Activated naive CD4-positive, alpha-beta T cell treated with anti-CD3 and anti-CD28 coated beads, Interleukin-2, amount 10 ng/mL, durations not matched to agents 7 days and 5 days (primary cell): ENCODE measurements at places on chromosomes 3 and 15.

- DNase-seq = no peak
- no peaks in the 10 kb centered on the region for H3K4me1 ChIP-seq
- no peak overlapping the region for H3K4me3 ChIP-seq
- H3K27ac ChIP-seq = no peak overlapping the region
- no peaks in the 10 kb centered on the region for H3K36me3 ChIP-seq
- peaks cover 6% of the 10 kb centered on the region for H3K27me3 ChIP-seq
Observed at GRCh38 chr3:131728898-131729642, 226.3 kb upstream of the MRPL3 start.

DNA sequence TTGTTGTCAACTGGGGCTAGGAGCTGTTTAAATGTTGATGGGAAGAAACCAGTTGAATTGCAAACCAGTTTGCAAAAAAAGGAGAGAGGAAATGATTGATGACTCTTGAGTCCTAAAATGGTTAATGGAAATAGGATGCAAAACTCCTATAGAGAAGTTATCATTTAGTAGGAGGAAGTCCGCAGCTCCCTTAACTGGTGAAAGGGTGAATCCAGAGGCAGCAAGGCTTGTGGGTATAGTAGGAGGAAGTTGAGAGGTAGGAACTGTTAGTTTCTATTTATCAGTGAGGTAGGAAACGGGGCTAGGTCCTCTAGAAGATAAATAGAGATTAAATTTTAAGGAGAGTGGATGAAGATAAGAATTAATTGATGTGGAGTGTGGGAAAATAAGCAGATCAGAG lies 15.4 kb downstream of the IREB2 start:
- DNase-seq = no peak
- no peaks in the 10 kb centered on the region for H3K27me3 ChIP-seq
- peaks cover 38% of the 10 kb centered on the region for H3K4me1 ChIP-seq
- no peak overlapping the region for H3K4me3 ChIP-seq
- H3K27ac ChIP-seq = no peak overlapping the region

GRCh38 chr15:63560741-63561448 lies 36.3 kb upstream of the FBXL22 start:
- H3K4me1 ChIP-seq = peaks cover 6% of the 10 kb centered on the region
- H3K4me3 ChIP-seq = no peak overlapping the region
- no peak for DNase-seq
- peaks cover 70% of the 10 kb centered on the region for H3K36me3 ChIP-seq
- H3K27me3 ChIP-seq = no peaks in the 10 kb centered on the region

- peaks cover 97% of the 10 kb centered on the region for H3K27me3 ChIP-seq
- no peak overlapping the region for H3K27ac ChIP-seq
- peaks cover 3% of the 10 kb centered on the region for H3K4me1 ChIP-seq
- no peak for DNase-seq
Observed at GRCh38 chr3:46895761-46896160, 18.2 kb downstream of the PTH1R start.

DNA sequence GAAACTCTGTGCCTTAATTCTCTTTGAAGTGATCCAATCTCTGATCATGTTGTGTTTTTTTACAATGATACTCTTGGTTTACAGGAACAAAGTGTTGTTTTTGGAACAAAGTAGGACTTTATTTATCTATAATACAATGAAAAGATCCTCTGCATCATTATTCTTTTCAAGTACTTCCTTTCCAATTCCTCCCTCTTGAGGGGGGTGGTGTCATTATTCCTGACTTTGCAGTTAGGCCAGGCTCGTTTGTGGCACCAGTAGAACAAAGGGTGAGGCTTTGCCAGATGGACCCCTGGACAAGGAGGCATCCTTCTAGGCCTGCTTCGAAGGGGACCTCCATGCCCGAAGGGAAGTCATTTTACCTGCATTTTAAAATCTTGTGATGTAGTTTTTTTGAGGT lies 41.7 kb upstream of the ZBTB38 start:
- H3K27me3 ChIP-seq = peaks cover 11% of the 10 kb centered on the region
- no peaks in the 10 kb centered on the region for H3K36me3 ChIP-seq
- DNase-seq = no peak
- no peak overlapping the region for H3K4me3 ChIP-seq

DNA sequence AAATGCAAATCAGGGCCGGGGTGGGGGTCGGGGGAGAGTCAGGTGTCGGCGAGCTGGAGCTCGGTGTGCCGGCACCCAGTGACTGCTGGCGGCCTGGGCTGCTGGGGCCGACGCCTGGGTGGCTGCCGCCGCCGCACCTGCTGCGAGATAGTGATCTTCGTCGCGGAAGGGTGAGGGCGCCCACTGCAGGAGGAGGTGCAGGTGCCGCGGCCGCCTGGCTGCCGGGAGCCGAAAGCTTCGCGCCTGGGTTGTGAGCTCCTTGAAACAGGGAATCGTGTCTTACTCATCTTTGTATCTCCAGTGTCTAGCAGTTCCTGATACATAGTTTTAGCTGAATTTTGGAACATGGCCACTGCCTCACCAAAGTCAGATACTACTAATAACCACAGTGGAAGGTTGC lies 64.0 kb upstream of the CPOX start:
- H3K4me1 ChIP-seq = peaks cover 2% of the 10 kb centered on the region
- no peak overlapping the region for H3K4me3 ChIP-seq
